Activated CD4-positive, alpha-beta T cell treated with anti-CD3 and anti-CD28 coated beads for 1 hour (primary cell): ENCODE measurements at places on chromosomes 7 and 10.

DNA sequence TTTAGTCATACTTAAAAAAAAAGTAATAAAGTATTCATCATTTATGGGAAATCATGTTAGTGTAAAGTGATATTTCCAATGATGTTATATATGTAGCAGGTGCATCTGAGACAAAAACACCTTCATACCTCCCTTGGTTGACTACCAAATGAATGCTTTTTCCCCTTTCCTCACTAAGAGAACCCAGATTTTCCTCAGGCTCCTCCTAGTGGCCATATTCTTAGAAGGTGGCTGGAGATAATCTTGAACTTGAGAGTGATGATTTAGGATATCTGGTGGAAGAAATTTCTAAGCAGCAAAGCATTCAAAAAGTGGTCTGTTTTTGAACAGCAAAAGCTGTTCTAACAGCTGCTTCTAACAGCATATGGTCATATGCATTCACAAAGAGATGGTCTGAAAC is 16.8 kb upstream of the DNAH11 start:
- no peak for DNase-seq

GRCh38 chr7:2986561-2986960 is 57.1 kb downstream of the CARD11 start:
- no peak for DNase-seq

GRCh38 chr10:96588060-96588554 is 1.3 kb upstream of the TM9SF3 start:
- no peak for DNase-seq

DNA sequence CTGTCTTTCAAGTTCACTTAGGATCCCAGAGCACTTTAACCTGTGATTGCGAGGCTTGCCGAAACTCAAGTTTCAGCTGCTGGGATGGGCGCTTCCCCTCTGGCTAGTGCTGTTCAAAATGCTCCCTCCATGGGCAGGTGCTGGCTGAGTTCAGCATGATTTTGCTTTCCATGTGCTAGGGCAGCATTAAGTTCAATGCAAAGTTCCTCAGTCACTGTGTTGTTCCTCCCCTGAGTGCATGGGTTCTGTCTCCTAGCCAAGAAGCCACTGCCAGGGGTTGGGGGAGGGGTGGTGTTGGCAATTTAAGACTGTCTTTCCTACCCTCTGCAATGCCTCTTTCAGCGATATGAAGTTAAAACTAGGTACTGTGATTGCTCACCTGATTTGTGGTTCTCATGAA is 56.5 kb upstream of the HELLS start:
- DNase-seq, result no peak

GRCh38 chr7:1592299-1592871 is 22.6 kb upstream of the PSMG3 start:
- DNase-seq, result no peak

DNA sequence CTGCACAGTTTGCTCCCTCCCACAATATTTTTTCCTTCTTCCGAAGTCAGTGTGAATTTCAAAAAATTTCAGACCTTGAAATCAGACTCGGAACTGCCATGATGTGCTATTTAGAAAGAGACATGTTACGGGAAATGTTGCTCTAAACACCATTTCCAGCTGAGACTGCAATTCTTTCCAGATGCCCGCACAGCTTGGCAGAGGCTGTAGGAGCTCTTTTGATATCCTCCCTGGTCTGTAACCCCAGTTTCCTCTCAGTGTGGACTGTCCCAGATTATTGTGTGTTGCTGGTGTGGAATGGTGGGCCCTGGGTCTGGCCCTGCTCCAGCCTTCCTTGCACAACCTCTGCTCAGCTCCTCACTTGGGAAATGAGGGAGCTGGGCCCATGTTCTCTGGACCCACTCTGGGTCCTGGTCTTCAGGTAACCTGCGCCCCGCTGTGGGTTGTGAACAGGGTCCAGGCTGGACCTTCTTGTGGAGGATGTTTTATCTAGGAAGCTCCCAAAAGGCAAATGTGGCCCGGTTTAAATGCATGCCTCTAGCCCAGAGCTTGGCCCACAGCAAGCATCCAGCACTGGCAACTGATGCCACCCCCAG is 172.8 kb upstream of the CXCL12 start:
- no peak for DNase-seq

- no peak for DNase-seq
Measured at GRCh38 chr10:30186371-30186875, 127.0 kb upstream of the JCAD start.

DNA sequence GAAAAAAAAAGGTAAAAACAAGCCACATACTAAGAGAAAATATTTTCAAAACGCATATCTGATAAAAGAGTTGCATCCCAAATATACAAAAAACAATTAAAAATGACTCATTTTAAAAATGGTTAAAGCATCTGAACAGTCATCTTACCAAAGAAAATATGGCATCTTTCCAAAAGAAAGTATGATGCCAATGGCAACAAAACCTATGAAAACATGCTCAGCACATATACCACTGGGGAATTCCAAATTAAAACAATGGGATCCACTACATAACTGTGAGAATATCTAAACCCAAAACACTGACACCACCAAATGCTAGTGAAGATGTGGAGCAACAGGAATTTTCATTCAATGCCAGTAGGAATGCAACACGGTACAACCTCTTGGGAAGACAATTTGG is 39.3 kb downstream of the VSTM2A start:
- DNase-seq, result no peak

DNA sequence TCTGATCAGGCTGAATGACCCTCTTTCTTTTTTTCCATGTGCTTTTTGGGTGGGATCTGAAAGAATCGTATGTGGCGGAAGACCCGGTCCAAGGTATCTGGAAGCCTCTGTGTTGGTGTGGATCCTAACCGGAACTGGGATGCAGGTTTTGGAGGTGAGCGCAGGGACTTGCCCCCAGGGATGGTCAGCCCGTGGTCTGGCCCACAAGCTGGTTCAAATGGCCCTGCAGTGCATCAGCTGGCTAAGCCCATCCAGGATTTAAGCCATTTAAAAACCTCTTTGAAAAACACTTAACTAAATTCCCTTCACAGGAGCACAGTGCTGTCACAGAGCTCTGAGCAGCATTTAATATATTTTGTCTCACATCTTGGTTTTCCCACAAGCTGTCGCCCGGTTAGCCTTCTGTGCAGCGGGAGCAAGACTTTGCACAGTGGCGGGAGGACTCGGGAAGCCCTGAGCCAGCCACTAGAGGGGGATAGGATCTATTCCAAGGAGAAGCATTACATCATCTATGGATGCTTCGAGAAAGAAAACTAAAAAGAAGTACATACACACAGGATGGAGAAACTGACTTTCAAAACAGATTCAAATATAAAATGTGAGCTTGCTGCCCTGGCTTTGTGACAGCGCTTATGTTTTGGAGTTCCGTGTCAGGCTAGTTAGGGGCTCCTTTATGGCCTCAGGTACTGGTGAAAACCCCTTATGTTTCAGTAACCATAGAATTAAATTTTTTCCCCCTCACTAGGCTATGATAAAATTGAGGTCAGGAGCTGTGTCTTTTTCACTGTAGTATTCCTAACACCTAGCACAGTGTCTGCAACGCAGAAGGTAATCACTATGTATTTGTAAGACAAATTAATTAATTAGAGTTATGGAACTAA is 11.3 kb downstream of the CPA2 start:
- no peak for DNase-seq

DNA sequence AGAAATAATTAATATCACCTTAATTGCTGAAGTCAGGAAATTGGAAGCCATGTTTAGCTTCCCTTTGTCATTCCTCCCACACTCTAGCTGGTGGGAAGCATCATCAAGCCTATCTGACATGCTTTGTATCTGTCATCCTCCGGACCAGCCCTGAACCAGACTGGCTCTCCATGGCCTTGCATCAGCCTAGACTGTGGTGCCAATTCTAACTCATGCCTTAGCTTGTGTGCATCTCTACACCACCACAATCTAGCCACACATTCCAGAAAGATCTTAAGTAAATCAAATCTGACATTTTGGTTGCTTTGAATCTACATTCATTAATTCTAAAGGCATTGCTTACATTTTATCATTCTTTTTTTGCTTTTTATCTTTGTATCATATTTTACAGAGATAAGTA is 196.4 kb upstream of the VSTM2A start:
- no peak for DNase-seq

DNA sequence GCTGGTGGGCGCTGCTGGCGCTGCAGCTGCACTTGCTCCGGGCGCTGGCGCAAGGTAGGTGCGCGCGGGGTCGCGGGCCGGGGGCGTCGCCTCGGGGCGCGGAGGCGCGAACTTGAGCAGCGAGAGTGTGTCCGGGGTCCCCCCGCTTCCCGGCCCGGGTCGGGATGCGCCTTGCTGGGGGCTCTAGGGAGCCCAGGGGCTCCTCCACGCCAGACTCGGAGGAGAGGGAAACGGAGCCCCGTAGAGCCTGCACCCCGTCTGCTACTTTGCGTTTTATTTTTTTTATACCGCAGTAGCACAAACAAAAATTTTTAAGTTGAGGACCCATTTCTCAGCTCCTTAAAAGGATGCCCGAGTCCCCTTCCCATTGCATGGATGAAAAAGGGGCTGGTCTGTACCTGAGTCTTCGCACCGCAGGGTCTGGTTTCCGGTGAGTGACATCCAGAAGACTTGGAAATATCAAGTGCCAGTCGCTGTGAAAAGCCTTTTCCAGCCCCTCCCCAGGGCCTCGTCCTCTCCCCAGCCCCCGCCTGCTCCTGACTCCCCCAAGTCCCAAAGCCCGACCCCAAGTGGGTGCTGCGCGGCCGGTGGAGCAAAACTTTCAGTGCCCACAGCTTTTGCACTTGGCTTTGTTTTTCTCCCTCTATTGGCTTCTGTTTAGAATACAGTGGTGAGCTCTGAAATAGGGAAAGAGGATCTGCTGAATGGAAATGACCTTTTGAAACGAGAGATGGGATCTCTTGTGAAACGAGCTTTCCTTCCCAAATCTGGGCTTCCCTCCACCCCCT is 973 bp downstream of the SDK1 start:
- no peak for DNase-seq

- DNase-seq, result no peak
Measured at GRCh38 chr7:83691095-83691494, 42.2 kb upstream of the SEMA3E start.

GRCh38 chr7:139300390-139300789 is 40.7 kb upstream of the FMC1 start:
- DNase-seq, result no peak

DNA sequence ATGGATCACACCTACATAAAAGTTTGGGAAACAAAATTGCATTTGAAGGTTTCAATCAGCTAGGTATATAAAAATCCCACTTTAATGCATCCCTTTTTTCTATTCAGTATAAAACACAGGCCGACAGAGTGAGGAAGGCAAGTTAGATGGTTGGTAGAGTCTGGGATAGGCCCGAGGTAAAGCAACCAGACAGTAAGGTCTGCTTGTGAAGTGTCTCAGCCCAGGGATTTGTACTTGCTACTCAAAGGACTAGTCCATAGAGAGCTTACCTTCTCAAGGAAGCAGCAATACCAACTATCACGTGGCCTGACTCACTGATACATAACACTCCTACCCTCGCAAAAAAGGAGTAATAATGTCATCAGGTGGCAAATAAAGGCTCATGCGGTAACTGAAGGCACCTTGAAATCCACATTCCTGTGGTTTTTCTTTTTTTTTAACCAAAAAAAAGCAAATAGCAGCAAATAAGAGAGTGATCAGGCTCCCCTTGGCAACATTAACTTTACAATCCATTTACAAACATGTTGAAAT is 56.2 kb upstream of the ATP6V0A4 start:
- DNase-seq, result no peak

- no peak for DNase-seq
Measured at GRCh38 chr7:127652333-127653248, 597 bp downstream of the SND1 start.
